GM12865 (cell line): ENCODE measurements at places on chromosomes 12 and 14.

DNA sequence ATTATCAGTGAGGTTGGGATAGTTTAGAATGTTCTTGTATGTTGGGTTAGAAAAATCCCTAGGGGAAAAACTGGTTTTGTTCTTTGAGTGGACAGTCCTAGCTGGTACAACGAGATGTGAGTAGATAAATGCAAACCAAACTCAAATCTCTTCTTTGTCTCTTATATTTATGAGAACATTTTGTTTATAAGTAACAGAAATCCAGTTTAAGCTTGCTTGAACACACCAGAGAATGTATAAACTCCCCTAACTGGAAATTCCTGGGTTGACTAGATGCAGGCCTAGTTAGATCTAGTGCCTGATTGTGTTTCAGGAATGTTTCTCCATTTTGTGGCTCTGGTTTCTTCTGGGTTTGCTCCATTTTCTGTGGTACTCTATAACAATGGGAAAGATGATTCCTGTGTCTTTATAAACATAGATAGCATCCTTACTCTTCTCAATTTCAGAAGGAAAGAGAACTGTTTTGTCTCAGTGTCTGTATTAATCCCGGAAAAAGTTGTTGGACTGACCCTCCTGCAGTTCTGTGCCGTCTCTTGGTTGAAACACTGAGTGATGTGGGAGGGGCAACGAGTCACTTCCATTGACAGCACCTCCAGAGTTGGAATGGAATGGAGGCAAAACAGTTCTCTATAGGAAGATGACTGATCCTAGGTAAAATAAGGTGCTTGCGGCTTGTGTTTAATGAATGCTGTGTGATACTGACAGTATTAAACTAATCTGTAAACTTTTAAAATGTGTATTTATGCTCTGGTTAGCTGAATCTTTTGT, 244.8 kb downstream of the TMTC2 start:
- no peak for DNase-seq

- no peak for DNase-seq
Observed at GRCh38 chr12:118126119-118126757, 9.7 kb upstream of the PEBP1 start.

DNA sequence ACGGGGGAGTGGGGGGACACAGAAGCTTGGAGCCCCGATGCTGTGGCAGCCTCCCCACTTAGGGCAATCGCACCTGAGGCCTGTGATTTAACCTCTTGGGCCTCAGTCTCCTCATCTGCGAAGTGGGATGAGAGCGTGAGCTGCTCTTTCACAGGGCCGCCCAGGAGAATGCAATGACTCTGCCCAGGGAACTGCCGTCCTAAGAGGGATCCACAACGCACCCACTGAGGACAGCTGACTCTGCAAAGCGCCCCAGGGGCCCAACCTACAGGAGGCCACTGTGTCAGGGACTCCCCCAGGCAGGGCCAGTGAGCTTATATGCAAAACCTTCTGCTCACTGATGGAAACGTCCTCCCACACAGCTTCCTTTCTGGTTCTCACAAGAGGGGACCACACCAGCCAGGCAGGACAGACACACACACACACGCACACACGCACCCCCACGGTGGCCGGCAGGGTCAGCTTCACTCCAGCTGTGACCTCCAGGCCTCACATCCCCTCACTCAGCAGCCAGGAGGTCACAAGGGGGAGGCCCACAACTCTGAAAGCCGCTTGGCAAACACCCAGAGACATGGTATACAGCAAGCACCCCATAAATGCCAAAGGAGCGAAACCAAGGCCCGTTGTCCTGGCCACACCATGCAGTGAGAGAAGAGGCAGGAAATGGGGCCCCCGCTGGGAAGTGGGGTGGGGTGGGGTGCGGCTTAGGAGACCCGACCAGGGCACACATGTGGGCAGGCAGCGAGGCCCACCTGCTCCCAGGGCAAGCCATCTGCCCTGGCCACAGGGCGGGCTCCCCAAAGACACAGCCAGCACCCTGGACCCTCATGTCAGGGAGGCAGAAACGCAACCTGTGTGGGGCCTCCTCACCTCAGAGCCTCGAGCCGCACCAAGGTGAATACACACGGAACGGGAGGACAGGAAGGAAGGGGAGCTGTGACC, 73.3 kb downstream of the NCOR2 start:
- DNase-seq: peak; percentile 94

GRCh38 chr14:90545382-90545781, 148.6 kb downstream of the CALM1 start:
- DNase-seq: no peak
